T-helper 1 cell (primary cell): ENCODE measurements at places on chromosomes 16 and 17.

- no peak for DNase-seq
Observed at GRCh38 chr17:44601539-44601938, 44.3 kb downstream of the FZD2 start.

GRCh38 chr17:73013816-73014663 lies 78.4 kb downstream of the SLC39A11 start:
- DNase-seq, result no peak

- no peak for DNase-seq
Observed at GRCh38 chr16:25124503-25124902, 13.0 kb downstream of the LCMT1 start.

- no peak for DNase-seq
Observed at GRCh38 chr17:7558544-7559319, at the start of gene TNFSF13. TNFSF13 (plus strand) TSS chr17:7558750; CDS start chr17:7559040, 290 bp downstream.

DNA sequence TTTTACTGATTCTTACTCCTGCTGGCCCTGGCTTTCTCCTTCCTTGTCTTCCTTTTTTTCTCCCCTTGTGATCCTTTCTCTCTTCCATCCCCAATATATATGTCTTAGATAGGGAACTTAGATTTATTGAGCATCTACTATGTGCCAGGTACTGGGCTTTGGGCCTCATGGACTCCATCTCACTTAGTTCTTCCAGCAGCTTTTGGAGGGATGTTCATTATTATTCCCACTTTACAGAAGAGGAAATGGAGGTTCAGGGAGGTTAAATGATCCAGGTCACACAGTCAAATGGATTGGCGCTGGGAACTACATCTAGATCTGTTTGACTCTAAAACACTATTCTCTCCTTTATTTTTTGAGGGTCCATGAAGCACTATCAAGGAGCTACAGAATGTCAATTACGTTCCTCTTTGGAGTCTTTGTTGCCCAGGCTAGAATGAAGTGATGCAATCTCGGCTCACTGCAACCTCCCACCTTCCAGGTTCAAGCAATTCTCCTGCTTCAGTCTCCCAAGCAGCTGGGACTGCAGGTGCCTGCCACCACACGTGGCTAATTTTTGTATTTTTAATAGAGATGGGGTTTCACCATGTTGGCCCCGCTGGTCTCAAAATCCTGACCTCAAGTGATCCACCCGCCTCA lies 19.0 kb upstream of the PRKCA start:
- no peak for DNase-seq

DNA sequence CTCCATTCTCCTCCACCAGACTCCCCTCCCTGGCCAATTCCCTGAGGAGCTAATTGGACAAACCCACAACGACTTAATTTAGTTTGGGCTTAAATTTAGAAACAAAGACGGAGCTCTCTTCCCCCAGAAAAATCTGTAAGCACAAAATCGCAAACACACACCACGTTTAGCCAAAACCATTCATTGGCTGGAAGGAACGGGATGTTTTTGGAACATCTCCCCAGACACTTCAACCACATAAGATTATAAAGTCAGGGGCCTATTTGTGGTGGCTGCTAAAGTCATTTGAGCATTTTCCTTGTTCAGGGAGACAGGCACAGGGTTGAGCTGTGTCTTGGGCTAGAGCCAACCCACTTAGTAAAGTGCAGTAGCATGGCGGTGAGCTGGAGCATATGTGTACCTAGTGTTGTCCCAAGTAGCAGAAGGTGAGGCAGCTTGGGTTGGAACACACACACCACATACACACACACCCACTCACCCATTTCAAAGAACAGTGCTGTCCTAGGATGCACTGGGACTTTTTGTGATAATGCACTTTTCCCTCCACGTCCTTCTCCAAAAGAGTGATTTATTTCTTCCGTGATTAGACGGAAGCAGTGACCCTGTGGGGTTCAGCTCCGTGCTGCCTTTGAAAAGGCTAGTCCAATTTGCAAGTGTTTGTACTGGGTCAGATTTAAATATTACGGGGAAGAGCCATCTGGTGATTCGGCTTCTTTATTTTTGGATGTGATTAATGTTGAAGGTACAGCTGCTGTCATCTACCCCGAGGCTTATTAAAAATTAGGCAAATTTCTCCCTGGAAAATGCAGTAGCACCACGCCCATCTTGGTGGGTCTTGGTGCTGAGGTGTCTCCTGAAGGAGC lies 32.2 kb downstream of the ELAC2 start:
- no peak for DNase-seq

GRCh38 chr17:75822119-75822799 lies 21.9 kb downstream of the UNC13D start:
- DNase-seq, result peak; percentile 32

DNA sequence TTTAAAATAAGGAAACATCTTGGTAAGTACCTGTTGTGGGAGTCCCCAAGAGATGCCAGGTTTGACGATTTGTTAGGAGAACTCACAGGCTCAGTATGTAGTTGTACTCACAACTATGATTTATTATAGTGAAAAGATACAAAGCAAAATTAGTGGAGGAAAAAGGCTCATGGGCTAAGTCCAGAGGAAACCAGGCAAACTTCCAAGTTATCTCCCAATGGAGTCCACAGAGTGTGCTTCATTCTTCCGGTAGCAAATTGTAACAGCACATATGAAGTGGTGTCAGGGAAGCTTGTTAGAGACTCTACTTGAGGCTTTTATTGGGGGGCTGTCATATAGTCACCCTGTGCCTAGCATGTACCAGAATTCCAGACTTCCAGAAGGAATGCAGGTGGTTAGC lies 2.3 kb downstream of the DDX19A start:
- DNase-seq, result no peak

DNA sequence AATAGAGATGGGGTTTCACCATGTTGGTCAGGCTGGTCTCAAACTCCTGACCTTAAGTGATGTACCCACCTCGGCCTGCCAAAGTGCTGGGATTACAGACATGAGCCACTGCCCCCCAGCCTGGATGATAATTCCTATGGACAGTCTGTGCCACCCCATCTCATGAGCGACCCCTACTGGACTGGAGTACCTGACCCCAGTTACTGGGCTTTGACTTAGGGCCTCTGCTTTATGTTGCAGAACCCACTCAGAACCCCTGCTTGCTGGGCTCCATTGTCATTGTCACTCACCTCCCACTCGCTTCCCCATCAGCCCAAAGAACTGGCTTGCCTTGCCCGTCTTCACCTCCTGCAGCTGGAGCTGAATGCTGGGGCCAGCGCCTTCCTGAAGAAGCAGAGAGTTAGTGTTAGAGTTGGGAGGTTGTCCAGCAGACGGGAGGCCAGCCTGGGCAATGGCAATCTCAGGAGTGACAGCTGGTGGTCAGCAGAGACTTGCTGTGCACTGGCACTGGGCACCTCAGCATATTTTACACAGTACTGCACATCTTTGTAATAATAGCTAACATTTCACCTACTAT lies 4.0 kb downstream of the TAC4 start:
- DNase-seq, result no peak

DNA sequence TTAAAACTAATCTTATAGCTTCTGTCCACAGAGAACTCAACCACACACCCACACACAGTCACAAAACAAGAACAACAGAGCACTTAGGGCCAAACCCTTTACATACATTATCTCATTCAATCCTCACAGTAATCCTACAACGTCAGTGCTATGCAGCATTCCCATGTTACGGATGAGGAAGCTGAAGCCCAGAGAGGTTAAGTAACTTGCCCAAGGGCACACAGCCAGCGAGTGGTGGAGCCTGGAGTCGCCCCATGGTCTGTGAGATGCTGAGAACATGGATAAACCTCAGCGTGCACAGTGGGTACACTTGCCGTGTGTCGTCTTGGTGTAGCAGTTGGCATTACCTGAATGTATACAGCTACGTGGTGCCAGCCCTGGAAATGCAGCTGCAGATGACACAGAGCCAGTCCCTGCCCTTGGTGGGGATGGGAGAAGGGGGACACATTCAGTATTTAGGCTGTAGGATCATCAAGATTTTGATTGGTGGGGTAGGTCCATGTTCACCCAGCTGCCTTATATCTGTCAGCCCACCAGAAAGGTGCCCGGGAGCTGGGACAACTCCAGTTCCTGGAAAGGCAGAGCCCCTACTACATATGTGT lies 177.0 kb downstream of the IRF8 start:
- DNase-seq, result no peak

DNA sequence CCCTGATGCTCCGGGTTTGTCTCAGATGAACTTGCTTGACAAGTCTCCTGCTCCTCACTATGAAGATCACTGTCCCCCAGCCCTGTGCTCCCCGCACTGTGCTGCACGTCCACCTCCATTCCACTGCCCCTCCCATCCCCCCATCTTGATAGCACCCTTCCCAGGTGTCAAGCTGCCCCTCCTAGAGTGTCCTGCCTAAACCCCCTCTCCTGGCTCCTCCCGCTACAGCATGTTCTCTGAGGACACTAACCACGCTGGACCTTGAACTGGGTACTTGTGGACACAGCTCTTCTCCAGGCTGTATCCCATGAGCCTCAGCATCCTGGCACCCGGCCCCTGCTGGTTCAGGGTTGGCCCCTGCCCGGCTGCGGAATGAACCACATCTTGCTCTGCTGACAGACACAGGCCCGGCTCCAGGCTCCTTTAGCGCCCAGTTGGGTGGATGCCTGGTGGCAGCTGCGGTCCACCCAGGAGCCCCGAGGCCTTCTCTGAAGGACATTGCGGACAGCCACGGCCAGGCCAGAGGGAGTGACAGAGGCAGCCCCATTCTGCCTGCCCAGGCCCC lies 18.5 kb downstream of the DEXI start:
- DNase-seq, result no peak

GRCh38 chr16:57058291-57058861 lies 34.0 kb upstream of the CPNE2 start:
- no peak for DNase-seq

DNA sequence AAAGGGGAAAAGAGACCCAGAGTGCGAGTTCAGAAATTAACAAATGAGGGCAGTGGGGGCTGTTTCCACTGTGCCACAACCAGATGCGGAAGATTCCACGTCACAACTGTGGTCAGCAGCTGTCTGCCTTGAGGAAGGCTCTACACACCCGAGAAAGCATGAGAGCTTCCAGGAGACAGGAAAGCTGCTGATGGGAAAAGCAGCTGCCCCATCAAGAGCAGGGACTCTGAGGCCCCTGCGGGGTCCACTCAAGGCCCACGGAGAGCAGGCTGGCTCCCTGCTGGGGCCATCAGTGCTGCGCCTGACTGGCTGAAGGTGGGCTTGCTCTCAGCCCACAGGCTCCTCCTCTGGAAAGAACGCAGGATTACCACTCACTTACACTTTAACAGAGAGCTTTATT lies 14.8 kb upstream of the TRAP1 start:
- DNase-seq, result no peak

- no peak for DNase-seq
Observed at GRCh38 chr17:30426292-30426691, 47.6 kb downstream of the CPD start.

DNA sequence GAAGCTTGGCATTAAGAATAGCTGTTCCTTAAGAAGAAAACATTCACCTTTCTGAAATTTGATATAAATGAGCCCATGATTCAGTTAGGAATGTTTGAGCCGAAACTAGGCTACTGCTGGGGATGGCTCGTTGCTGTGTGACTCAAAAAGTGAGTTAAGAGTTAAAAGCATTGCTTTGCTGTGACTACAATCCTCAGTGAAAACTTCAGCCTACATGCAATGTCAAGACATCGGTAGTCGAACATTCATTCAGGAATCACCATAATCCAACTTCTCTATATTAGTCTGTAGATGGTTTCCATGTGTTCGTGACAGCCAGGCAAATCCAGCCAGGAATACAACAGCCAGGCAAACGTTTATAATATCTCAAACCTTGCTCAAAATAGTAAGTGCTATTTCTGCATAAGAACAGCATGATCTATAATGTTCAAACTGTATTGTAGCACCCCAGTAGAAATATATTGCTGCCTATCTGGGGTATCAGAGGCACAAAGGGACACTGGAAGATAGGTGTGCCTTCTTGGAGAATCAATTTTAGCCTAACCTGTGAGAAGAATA lies 1225.1 kb downstream of the CDH8 start:
- no peak for DNase-seq
